Activated CD8-positive, alpha-beta T cell treated with anti-CD3 and anti-CD28 coated beads, Interleukin-2, amount 10 ng/mL, durations not matched to agents 7 days and 5 days (primary cell): ENCODE measurements at places on chromosomes 11 and 22. TPM values are rescaled to one million over a fixed set of nuclear protein-coding genes. Genes with fewer than 3 reads are reported as not detected.

DNA sequence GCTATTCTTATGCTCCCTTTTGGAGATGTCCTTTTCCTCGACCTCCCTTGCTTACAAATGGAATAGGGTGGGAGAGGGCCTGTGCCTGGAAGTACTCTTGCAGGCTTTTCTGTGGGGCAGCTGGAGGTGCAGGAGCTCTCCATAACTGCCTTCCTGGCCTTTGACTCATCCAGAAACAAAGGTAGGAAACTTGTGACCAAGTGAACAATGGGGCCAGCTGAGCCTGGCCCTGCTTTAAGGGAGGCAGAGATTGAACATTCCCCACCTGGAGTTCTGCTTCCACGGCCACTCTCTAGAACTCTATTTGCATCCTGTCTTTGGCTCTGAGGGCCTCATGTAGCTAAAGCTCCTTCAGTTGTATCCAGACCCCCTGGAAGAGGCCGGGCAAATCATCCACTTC is 5.1 kb upstream of the LYVE1 start:
- no peaks in the 10 kb centered on the region for H3K36me3 ChIP-seq
- peaks cover 17% of the 10 kb centered on the region for H3K27me3 ChIP-seq
- no peaks in the 10 kb centered on the region for H3K4me1 ChIP-seq
- DNase-seq, result no peak
- no peak overlapping the region for H3K27ac ChIP-seq

GRCh38 chr11:96055706-96056387 is 131.9 kb upstream of the MTMR2 start:
- peaks cover 36% of the 10 kb centered on the region for H3K36me3 ChIP-seq
- H3K27me3 ChIP-seq, result no peaks in the 10 kb centered on the region
- H3K4me3 ChIP-seq, result no peak overlapping the region
- no peak for DNase-seq
- H3K4me1 ChIP-seq, result peaks cover 43% of the 10 kb centered on the region
- no peak overlapping the region for H3K27ac ChIP-seq

DNA sequence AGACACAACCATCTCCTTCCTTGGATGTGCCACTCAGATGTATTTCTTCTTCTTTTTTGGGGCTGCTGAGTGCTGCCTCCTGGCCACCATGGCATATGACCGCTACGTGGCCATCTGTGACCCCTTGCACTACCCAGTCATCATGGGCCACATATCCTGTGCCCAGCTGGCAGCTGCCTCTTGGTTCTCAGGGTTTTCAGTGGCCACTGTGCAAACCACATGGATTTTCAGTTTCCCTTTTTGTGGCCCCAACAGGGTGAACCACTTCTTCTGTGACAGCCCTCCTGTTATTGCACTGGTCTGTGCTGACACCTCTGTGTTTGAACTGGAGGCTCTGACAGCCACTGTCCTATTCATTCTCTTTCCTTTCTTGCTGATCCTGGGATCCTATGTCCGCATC is 489 bp downstream of the OR10A4 start:
- no peaks in the 10 kb centered on the region for H3K36me3 ChIP-seq
- peaks cover 2% of the 10 kb centered on the region for H3K27me3 ChIP-seq
- DNase-seq, result no peak
- H3K4me1 ChIP-seq, result no peaks in the 10 kb centered on the region

DNA sequence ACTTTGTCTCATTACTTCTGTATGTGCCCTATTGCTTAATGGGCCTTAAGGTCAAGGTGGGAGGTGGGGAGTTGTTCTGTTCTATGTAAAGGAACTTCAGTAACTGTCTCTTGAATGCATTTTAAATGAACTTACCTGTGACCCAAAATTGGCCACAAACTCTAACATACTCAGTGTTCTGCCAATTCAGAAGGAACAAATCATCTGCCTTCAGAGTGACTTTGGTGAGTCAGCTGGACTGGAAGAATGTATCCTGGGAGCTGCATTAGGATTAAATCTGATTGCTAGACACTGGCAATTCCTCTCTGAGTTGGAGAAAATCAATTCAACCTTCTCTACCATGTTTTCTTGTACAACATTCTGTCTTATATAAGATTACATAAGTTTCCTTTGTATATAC is 1104.8 kb downstream of the DLG2 start:
- H3K4me1 ChIP-seq, result no peaks in the 10 kb centered on the region
- DNase-seq, result no peak
- no peaks in the 10 kb centered on the region for H3K27me3 ChIP-seq
- H3K4me3 ChIP-seq, result no peak overlapping the region
- no peak overlapping the region for H3K27ac ChIP-seq
- no peaks in the 10 kb centered on the region for H3K36me3 ChIP-seq

GRCh38 chr11:117713538-117713991 is 83.5 kb downstream of the DSCAML1 start:
- no peak overlapping the region for H3K27ac ChIP-seq
- H3K27me3 ChIP-seq, result peaks cover 17% of the 10 kb centered on the region
- no peak overlapping the region for H3K4me3 ChIP-seq
- no peaks in the 10 kb centered on the region for H3K36me3 ChIP-seq

DNA sequence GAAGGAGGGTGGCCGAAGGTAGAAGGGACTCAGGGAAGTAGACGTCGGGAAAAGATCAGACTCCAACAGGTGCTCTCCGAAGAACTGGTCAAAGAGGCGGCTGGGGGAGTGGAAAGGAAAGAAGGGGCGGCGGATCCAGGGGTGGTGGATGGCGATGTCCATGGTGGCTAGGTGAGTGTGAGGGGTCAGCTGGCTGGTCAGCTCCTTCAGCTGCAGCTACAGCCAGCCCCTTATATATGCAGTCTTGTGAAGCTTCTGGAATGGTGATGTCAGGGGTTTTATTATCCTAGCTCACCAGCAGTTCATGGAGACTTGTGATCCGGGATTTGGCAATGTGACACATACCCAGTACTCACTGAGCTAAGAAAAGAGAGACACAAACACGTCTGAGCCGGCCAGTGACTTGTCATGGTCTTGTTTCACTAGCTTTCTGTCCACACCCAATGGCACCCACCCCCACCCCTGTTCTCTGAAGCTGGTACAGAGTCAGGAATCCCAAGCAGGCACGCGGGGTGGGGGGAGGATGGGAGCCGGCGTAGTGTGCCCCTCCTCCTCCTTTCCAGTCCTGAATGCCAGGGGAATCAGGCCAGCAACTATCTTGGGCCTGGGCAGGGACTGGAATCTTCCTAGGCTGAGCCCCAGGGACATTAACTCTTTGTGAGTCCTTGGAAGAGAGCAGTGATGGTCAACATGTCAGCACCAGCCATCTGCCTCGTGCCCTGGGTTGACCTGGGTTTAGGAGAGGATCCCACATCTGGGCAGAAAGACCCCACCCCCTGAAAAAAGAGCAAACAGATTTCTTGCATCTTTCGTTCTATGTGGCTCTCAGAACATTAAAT is at the start of gene CRYAB:
Gene CRYAB (minus strand): TSS at position 208 of the 839 bp plus-strand sequence. CDS start 46 bp downstream, at position 162.
- peaks cover 50% of the 10 kb centered on the region for H3K27me3 ChIP-seq
- no peaks in the 10 kb centered on the region for H3K4me1 ChIP-seq

DNA sequence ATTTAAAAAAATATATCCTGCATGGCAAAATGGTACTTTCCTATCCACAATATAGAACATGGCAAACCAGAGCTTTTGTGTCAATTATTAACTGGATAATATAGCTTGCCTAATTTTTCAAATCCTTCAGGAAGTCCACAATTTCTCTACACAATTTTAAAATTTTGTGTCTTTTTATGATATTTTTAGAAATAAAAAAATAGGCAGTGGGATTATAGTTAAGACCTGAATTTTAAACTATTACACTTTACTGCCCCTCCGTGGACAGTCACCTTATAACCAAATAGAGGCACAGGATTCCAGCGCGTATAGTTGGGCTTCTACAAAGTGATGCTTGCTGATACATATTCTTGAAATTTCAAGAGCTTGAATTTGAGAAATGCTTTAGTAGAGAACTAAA is 2.1 kb upstream of the DMC1 start:
- H3K27ac ChIP-seq, result no peak overlapping the region
- DNase-seq, result peak; percentile 64
- H3K36me3 ChIP-seq, result peaks cover 2% of the 10 kb centered on the region
- peaks cover 22% of the 10 kb centered on the region for H3K4me1 ChIP-seq

DNA sequence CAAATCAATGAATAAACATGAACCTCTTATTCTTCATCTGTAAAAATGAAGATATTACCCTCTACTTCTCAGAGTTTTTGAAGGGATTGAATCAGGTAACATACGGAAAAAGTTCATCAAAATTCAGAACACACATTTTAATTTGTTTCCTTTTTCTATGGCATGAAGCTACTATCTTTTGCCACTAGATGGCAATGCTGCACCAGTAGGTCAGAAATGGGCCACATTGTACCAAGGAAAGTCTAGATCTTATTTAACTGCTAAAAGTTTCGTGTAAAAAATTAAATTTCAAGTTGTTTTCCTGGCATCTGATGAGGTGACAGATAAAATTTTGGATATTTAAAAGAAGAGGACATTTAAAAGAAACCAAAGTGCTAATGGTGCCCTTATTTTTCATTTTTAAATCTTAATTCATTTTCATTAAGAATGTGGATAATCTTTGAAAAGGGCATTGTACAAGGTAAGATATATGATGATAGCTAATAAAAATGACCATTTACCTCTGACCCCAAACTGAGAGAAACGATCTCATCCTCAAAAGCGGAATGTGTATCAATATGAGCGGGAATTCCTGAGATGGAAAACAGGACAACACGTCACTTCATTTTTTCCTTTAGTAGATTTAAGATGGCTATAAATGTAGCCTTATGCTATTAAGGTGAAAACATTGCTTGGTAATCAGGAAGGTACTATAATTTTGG is 16.1 kb downstream of the ALKBH8 start:
- no peaks in the 10 kb centered on the region for H3K4me1 ChIP-seq
- H3K27me3 ChIP-seq, result no peaks in the 10 kb centered on the region
- peak; percentile 46 for DNase-seq
- H3K27ac ChIP-seq, result no peak overlapping the region

DNA sequence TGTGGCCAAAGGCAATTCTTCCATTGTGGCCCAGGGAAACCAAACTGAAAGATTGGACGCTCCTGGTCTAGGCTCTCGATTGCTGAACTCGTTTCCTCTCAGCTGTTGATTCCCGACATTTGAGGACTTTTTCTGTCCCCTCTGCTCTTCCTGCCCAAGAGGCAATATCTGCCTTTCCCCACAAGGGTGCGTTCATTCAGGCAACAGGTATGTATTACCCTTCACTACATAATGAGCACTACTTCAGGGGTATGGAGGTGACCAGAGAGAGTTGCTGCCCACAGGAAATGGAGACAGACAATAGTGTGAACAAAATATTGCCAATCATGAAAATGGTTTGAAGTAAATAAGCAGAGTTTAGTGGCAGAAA is 8.2 kb downstream of the PTH start:
- H3K27ac ChIP-seq, result no peak overlapping the region
- no peak for DNase-seq
- peaks cover 13% of the 10 kb centered on the region for H3K27me3 ChIP-seq

GRCh38 chr11:41533761-41534160 is 74.3 kb upstream of the LRRC4C start:
- H3K27me3 ChIP-seq, result no peaks in the 10 kb centered on the region
- H3K4me3 ChIP-seq, result no peak overlapping the region
- H3K27ac ChIP-seq, result no peak overlapping the region
- no peaks in the 10 kb centered on the region for H3K4me1 ChIP-seq

DNA sequence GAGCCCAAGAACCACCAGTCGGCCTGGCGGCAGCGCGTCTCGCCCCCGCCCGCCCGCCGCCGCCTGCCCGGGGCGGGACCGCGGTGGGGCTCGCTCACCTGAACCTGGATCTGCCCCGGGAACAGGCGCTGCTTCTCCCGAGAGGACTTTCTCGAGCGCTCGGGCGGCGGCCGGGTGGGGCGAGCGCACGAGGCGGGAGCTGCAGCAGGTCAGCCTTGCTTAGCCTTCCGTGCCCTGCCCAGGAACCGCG is 133 bp downstream of the MYH9 start:
- H3K27me3 ChIP-seq, result no peaks in the 10 kb centered on the region
- peaks cover 40% of the 10 kb centered on the region for H3K36me3 ChIP-seq
- H3K4me1 ChIP-seq, result peaks cover 47% of the 10 kb centered on the region

- H3K27me3 ChIP-seq, result no peaks in the 10 kb centered on the region
- no peaks in the 10 kb centered on the region for H3K4me1 ChIP-seq
- no peak for DNase-seq
- H3K36me3 ChIP-seq, result no peaks in the 10 kb centered on the region
These were observed 52.4 kb upstream of the SHISAL1 start for GRCh38 chr22:44365191-44365590.

GRCh38 chr11:27444801-27445215 is 27.8 kb downstream of the LGR4 start:
- H3K27me3 ChIP-seq, result peaks cover 7% of the 10 kb centered on the region
- H3K4me1 ChIP-seq, result no peaks in the 10 kb centered on the region
- H3K27ac ChIP-seq, result no peak overlapping the region
- H3K4me3 ChIP-seq, result no peak overlapping the region
- H3K36me3 ChIP-seq, result no peaks in the 10 kb centered on the region

GRCh38 chr11:67252831-67253239 is 13.4 kb upstream of the GRK2 start:
- peaks cover 46% of the 10 kb centered on the region for H3K4me1 ChIP-seq
- peaks cover 89% of the 10 kb centered on the region for H3K36me3 ChIP-seq
- H3K27ac ChIP-seq, result peak overlapping the region; percentile 48
- peak; percentile 65 for DNase-seq

DNA sequence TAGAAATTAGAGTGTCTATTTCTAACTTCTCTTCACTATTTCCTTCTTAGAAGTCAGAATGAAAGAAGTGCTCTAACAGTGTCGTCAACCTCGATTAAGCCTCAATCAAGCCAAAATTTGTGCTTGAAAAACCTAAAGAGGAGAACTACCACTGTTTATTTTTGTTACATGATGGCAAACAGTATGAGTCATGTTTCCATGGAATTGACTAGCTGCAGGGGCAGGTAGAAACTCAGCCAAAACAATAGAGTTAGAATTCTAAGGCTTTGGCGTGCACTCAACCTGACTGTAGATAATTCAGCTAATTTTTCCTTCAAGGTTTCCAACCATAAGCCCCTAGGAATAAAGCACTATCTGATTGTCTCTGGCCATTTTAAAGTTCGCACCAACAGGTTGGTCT is 415.9 kb downstream of the ETS1 start:
- H3K27ac ChIP-seq, result no peak overlapping the region
- H3K27me3 ChIP-seq, result peaks cover 11% of the 10 kb centered on the region
- no peaks in the 10 kb centered on the region for H3K36me3 ChIP-seq
- DNase-seq, result no peak
- no peaks in the 10 kb centered on the region for H3K4me1 ChIP-seq

GRCh38 chr11:11261629-11262028 is 91.4 kb downstream of the CSNK2A3 start:
- no peak for DNase-seq
- peaks cover 4% of the 10 kb centered on the region for H3K27me3 ChIP-seq
- H3K4me1 ChIP-seq, result no peaks in the 10 kb centered on the region
- no peaks in the 10 kb centered on the region for H3K36me3 ChIP-seq
- H3K4me3 ChIP-seq, result no peak overlapping the region

- peaks cover 52% of the 10 kb centered on the region for H3K4me1 ChIP-seq
- H3K27me3 ChIP-seq, result no peaks in the 10 kb centered on the region
- DNase-seq, result no peak
These were observed 37.7 kb upstream of the TFIP11 start for GRCh38 chr22:26549902-26550497.

Gene APOL6
- total RNA-seq, result 63.2 TPM

Gene IGSF22
- not detected for total RNA-seq

Gene SLC36A4
- total RNA-seq, result 10.9 TPM

Gene HBG1
- not detected for total RNA-seq

Gene RTCB
- 59.0 TPM for total RNA-seq

Gene ARL14EP
- 27.3 TPM for total RNA-seq

Gene TBX10
- total RNA-seq, result not detected

Gene NXPE4
- not detected for total RNA-seq

Gene NEU3
- total RNA-seq, result 15.8 TPM
